ENCODE measurements at places on chromosomes 1 and 21.

DNA sequence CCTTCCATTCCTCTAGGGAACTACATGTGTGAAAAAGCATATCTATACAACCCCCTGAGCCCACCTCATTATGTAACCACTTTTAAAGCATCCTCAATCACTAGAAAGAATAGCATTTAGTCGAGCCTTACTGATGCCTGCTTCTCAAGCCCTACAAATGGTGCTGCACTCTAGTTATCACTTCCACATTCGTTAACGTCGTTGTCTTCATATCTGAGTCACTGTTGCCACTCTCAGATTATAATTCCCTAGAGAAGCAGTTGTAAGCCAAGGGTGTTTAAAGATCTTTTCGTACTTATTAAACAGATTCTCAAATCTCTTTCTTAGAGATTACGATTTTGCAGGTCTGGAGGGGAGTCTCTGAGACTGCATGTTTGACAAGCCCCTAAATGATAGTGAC lies 16.5 kb downstream of the ATP1B1 start:
- no peak for DNase-seq

DNA sequence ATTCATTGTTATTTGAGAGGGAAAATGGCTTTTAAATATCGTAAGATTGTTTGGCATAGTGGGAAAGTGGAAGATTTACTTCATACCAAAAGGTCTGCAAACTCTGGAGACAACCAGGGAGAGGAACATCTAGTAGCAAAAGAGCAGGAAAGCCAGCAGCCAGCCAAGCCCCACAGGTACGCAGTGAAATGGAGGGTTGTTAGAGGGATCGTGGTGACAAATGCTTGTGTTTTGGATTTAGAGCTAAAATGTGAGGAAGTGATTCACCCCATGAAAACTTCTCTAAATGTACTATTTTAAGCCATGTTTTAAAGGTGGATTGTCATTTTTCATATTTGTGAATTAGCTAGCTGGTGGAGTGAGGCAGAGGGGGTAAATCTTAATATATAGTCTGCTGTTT lies 69.3 kb downstream of the RPS6KC1 start:
- DNase-seq: no peak

GRCh38 chr1:116123837-116124533 lies 12.8 kb downstream of the MAB21L3 start:
- no peak for DNase-seq

DNA sequence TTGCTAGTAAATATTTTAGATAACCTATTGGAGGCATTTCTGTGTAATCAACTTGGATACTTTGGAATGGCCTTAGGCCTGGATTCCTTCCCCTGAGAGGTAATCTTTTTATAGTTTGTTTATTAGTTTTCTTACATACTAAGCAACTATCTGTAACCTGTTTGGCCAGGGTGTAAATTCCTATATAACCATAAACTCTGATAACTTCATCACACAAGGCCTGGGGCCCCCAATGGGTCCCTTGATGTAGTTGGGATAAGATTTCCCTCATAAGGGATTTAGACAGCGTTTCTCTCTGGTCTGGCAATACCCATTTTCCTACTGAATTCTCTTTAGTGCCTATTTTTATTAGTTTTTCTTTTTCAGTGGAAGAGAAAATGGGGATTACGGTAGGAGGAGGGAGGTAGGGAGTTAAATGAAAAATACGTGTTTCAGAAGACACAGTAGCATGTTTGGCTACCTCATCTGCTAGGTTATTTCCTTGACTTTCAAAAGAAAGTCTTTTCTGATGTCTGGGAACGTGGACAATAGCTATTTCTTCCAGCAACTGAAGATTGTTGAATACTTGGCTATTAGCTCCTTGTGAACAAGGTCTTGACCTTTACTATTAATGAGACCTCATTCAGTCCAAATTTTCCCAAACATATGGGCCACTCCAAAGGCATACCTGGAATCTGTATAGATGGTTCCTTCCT lies 7.4 kb upstream of the AADACL3 start:
- no peak for DNase-seq

- DNase-seq: peak; percentile 26
Observed at GRCh38 chr1:236425031-236425663, 31.1 kb downstream of the EDARADD start.

- no peak for DNase-seq
Observed at GRCh38 chr1:97593192-97593591, 327.6 kb downstream of the DPYD start.

DNA sequence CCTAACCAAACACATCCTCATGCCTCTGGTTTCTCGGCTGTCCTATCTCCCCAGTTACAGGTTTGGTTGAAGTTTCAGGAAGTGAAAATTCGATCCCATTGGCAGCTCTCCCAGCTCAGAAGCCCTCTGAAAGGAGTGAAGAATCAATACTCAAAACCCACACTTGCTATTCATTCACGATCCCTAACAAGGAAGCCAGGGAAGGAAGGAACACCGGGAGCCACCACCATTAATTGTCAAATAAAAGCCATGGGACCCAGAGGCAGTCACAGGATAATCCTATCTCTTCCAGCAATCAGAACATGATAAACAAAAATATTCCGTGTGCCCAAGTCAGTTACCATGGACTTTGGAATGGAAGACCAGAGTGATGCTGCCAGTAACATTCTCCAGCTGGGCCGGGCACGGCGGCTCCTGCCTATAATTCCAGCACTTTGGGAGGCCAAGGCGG lies 7.0 kb downstream of the TMPRSS2 start:
- DNase-seq: no peak

DNA sequence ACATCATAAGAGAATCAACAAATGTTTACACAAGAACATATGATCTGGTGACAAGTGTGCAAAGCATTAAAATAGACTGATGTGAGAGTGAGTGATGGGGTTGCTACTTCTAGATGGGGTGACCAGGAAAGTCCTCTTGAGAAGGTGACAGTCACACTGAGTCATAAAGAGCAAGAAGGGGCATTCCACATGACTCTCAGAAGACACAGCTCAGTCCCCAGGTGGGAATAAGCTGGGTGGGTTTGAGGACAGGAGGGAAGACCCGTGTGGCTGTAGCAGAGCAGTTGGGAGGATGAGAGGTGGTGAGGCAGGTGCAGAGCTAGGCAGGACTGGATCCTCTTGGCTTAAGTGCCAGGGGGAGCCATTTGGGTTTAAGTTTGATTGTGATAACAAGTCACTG lies 53.1 kb downstream of the TNR start:
- DNase-seq: no peak

DNA sequence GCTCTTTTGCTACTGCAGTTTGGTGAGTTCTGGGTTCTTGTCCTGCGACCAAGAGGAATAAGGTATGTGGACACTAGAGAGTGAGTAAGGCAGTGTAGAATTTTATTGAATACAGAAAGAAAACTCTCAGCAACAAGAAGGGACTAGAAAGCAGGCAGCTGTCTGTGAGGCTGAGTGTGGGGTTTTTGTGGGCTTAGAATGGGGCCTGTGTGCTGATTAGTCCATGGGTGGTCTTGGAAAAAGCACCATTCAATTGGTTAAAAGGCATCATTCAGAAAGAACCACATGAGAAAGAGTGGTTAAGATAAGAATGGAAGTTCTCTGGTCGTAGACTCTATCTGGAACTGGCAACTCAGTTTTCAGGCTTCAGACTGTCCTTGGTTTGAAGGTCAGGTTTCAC lies 298.8 kb downstream of the TGFB2 start:
- DNase-seq: no peak

DNA sequence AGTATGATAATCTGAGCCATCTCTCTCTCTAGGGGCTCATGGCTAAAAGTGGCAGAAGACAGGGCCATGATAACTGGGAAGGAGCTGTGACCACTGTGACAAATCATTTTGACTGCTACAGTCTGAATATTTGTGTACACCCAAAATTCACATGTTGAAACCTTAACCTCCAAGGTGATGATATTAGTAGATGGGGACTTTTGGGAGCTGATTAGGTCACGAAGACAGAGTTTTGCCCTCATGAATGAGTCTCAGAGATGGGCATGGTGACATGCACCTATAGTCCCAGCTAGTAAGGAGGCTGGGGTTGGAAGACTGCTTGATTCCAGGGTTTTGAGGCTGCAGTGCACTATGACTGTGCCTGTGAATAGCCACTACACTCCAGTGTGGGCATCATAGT lies 174.9 kb downstream of the PLD5 start:
- DNase-seq: no peak

GRCh38 chr1:209187589-209187988 lies 395.9 kb upstream of the CAMK1G start:
- DNase-seq: no peak

- DNase-seq: no peak
Observed at GRCh38 chr1:94193128-94193527, 44.3 kb downstream of the ARHGAP29 start.

DNA sequence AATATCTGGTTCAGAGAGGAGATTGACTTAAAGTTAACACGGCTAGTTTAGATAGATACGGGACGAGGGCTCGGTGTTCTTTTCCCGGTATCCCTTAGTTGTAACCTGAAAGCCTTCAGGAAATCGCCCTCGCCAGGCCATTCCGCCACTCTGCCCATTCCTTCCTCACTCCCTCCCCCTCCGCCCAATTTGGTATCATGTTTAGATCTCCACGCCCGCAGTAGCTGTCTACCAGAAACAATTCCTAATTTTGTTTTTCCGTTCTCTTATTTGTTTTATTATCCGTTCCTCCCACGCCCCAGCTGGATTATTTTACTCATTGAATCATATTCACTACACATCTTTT lies 685 bp upstream of the VAMP4 start:
- no peak for DNase-seq

GRCh38 chr1:61842863-61843514 lies 100.7 kb downstream of the PATJ start:
- no peak for DNase-seq

- DNase-seq: no peak
Observed at GRCh38 chr1:82562448-82562847, 761.7 kb downstream of the ADGRL2 start.

GRCh38 chr1:61978796-61979195 lies 215.9 kb upstream of the L1TD1 start:
- DNase-seq: no peak

DNA sequence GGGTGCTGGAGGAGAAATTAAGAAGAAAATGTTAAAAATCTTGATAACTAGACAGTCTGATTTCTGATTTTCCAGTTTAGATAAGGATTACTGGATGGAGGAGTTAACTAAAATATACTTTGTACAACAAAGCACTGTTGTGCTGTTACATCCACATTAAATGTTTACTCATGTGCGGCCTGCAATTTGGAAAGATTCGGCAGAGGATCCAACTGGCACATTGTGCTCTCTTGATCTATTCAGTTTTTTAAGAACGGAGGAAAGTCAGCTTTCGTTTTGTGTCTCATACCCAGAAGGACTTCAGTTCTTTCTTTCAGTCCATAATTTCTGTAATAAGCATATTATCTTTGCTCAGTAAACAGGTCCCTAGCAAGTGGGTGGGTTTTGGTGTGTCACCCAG lies 52.5 kb downstream of the UCK2 start:
- DNase-seq: no peak

- no peak for DNase-seq
Observed at GRCh38 chr1:192011525-192011924, 146.7 kb upstream of the RGS18 start.

GRCh38 chr1:23634840-23635651 lies 56.6 kb upstream of the RPL11 start:
- DNase-seq: peak; percentile 78

GRCh38 chr1:90414201-90414600 lies 302.9 kb downstream of the BARHL2 start:
- DNase-seq: no peak

DNA sequence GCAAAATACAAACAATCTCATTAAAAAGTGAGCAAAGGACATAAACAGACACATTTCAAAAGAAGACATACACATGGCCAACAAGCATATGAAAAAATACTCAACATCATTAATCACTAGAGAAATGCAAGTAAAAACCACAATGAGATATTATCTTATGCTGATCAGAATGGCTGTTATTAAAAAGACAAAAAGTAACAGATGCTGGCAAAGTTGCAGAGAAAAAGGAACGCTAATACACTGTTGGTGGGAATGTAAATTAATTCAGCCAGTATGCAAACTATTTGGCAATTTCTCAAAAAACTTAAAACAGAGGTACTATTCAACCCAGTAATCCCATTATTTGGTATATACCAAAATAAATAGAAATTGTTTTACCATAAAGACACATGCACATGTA lies 32.2 kb upstream of the TNFSF18 start:
- no peak for DNase-seq

DNA sequence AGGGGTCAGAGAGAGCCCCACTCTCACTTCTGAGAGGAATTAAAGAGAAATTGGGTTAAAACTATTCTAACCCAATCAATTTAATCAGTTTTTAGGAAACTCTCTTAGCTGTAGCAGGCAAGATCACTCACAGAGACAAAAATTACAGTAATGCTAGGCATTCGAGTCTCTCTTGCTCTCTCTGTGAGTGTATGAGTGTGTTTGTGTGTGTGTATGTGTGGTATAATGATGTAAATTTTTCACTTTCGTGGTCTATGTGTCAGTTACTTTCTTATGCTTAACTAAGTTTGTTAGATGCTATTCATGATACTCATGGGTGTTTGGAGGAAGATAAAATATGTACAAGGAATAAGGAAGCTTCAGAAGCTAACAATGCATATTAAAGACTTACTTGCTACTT lies 131.3 kb downstream of the FASLG start:
- DNase-seq: no peak

DNA sequence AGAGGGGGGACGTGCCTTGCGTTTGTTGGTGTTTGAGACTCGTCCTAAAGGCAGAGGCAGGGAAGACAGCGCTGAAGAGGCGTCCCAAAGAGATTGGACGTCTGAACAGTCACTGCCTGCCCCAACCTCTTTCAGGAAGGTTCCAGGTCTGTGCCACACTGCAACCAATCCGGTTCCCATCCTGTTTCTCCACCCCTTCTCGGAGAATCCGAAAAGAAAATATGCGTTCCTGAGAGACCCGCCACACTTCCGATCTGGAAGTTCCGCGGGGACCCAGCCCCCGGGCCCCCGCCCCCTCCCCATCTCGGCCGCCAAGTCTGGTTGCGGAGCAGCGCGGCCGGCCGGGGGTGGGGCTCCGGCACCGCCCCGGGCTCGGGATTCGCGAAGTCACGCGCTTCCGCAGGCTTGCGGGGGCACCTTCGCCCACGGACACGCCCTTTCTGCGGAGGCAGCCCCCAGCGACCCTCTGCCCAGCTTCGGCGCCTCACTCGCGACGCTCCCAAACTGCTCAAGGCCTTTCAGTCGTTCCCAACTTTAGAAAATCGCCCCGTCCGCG lies 124.5 kb upstream of the DPYD start:
- no peak for DNase-seq

GRCh38 chr1:163574119-163574518 lies 252.4 kb downstream of the NUF2 start:
- DNase-seq: no peak

DNA sequence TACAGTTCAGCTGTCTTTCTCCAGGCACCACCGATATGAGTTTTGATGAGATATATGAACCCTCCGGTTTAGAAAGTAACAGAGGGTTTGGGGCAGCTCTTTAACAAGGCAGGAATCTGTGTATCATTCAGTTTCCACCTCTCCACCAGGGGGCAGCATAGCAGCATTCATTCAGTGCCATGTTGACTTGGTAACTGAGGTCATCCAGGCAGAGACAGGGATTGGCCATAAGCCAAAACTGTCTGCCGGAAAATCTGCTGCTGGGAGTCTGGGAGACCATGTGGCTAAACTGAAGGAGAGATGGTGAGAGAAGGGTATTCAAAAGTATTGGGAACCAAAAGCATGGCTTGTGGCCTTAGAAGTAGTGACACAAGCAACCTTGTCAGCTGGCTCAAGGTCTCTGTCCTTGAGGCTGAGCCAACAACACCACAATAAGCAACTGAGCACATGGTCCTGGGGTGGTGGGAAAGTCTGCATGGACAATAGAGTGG lies 98.5 kb downstream of the LMX1A start:
- peak; percentile 26 for DNase-seq

- peak; percentile 64 for DNase-seq
Observed at GRCh38 chr1:111197598-111198284, 2.7 kb downstream of the DENND2D start.

- DNase-seq: no peak
Observed at GRCh38 chr1:179234863-179235262, 5.4 kb upstream of the ABL2 start.
